Renal pelvis (tissue), 12 donors: ENCODE measurements at places on chromosomes 13 and 19. TPM values are rescaled to one million over a fixed set of nuclear protein-coding genes. Genes with fewer than 3 reads are reported as not detected.

Gene COMMD6
- polyA plus RNA-seq, result 234 TPM

GRCh38 chr13:110714797-110715394 is 1.4 kb downstream of the ING1 start:
- DNase-seq, result peak; percentile 57

DNA sequence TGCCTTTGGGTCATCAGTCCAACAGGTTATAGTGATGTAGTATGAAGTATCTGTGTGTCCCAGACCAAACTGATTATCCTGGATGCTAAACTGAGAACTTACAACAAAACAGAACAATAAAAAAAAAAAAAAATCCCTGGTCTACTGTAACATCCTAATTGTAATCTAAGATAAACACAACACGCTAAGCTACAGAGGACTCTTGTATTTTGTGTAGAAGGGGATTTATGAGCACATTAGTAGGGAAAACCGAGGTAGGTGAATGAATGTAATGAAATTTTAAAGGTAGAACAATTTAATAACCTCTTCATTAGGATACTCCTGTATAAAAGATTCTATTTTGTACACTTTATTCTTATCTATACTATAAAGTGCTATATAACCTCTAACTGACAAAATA is 424.1 kb downstream of the NDFIP2 start:
- no peak for DNase-seq

Gene KLHL1
- 1.1 TPM for polyA plus RNA-seq

GRCh38 chr13:63463782-63464610 is 2048.3 kb upstream of the PCDH20 start:
- no peak for DNase-seq

Gene RDH8
- polyA plus RNA-seq, result not detected

DNA sequence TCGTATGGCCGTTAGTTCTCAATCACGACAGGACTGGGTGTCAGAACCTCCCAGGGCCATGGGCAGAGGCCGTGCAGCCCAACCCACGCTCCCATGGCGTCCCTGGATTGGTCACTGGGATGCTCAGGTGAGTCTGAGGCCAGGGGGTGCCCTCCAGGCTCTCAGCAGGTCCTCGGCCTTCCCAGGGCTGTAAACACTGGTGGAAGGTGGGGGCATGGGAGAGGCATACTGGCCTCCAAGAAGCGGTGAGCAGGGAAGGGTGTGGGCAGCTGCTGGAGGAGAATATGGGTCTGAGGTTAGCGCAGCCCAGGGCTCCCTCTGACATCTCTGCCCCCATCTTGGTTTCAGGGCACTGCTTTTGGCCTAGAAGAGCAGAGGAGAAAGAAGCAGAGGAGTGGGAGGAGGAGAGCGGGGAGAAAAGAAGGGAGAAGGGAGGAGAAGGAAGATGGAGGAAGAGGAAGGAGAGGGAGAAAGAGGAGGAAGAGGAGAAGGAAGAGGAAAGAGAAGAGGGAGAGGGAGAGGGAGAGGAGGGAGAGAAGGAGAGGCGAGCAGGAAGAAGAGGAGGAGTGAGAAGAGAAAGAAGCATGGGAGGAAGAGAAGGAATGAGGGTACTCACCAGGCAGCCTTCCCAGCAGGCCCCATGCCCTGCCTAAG is 62.3 kb downstream of the CEBPG start:
- DNase-seq, result no peak

DNA sequence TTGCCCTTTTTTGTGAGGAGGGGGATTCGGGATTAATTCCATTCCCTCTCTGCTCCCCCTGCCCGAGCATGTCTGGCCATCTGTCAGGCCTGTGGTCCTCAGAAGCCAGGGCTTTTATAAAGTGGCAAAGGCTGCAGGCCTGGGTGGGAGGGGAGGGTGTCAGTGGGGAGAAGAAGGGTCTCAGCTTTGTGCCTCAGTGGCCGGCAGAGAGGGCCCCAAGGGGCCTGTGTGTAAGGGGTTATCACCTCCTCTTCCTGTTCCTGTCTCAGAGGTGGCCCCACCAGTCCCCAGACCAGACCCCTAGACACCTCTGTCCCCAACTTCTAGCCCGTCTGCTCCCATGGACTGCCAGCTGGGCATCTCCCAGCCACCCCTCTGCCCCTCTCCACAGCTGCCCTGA is 3.4 kb upstream of the NUMBL start:
- no peak for DNase-seq

DNA sequence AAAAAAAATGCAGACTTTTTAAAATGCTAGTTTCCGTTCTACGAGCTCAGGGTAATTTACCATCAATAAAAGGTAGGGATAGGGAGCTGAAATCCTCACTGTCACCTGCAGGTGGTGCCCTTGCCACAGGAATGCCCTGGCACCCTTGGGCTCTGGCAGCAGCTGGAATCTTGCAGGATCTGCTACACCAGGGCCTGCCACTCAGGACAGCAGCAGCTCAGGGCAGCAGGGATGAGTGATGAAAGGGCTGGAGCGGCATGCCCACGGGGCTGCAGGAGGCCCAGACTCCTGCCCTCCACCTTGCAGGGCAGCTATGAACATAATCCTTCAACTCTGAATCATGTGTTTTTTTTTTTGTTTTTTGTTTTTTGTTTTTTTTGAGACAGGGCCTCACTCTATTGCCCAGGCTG is 54.0 kb downstream of the GNG7 start:
- DNase-seq, result peak; percentile 61

DNA sequence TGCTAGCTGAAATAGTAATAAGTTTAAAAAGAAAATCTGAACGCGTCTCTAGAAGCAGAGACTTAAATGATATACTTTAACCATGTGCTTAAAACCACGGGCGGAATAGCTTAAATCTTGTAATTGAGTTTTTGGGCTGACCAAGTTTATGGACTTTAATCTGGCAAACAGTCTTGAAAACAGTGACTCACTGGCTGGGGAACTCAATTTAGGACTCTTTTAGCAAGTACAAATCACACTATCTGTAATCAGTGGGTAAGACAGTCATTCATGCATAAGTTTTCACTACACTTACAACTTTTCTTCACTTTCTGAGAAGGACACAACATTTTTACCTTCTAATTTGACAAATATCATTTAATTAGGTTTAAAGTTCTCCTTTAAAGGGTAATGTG is 26.8 kb downstream of the ZNF627 start:
- DNase-seq, result no peak

- no peak for DNase-seq
Observed at GRCh38 chr13:28093881-28094280, 6.5 kb downstream of the FLT3 start.

DNA sequence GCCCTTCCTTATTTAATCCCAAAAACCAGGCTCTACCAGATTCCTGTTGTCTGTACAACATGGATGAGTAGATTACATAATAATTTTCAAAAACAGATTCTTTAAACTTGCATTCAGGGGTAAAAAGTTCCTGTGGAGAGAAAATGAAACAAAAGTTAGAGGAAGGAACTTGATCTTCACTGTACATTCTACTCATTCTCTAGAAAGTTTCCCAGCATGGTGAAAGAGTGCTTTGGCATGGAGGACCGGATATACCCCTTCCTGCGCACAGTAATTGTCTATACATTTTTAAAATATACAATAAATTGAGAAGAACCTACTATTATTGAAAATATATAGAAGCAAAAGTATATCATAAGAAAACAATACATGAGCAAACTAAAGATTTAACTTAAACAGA is 274.2 kb downstream of the ITGBL1 start:
- DNase-seq, result no peak

- DNase-seq, result no peak
Observed at GRCh38 chr19:29944390-29945012, 2.5 kb downstream of the URI1 start.

Gene TRIP10
- polyA plus RNA-seq, result 58.3 TPM

Gene KLK15
- not detected for polyA plus RNA-seq

GRCh38 chr13:50257646-50258045 is 242.4 kb downstream of the KCNRG start:
- DNase-seq, result no peak

GRCh38 chr13:41809962-41810361 is 150.9 kb downstream of the VWA8 start:
- DNase-seq, result no peak

GRCh38 chr13:28099396-28100149 is 803 bp downstream of the FLT3 start:
- DNase-seq, result no peak

DNA sequence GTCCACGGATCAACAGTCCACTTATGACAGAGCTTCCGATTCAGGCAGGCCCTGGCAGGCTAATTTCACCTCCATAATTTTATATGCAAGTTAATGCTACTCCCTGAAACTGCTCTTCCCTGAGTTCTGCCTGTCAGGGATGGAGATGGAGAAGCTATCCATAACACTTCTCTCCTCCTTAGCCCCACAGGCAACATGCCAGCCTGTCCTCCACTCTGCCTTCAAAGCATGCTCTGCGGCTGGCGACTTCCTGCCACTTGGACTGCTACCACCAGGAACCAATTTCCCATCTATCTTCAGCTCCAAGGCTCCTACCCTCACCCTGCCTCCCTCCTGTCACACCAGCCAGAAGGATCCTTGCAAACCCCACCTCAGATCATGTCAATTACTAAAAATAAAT is 35.4 kb downstream of the GSX1 start:
- DNase-seq, result no peak

GRCh38 chr19:37845932-37846331 is 60.5 kb downstream of the WDR87 start:
- no peak for DNase-seq

- DNase-seq, result no peak
Observed at GRCh38 chr13:99465454-99465853, 35.8 kb upstream of the TM9SF2 start.

Gene GGN
- 0.81 TPM for polyA plus RNA-seq

GRCh38 chr13:43986421-43986981 is 106.8 kb downstream of the LACC1 start:
- DNase-seq, result peak; percentile 21

DNA sequence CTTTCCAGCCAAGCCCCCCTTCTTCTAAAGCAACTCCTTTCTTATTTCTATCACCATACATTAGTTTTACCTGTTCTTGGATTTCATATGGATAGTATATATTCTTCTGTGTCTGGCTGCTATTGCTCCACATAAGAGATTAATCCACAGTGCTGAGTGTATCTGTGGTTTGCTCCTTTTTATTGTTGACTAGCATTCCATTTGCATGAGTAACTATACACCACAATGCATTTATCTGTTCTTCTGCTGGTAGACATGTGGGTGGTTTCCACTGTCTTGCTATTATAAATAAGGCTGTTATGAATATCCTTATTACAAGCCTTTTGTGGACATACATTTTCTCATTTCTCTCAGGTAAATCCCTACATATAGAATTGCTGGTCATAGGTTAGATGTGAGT is 138.2 kb downstream of the SLC7A1 start:
- no peak for DNase-seq

Gene PABPC3
- 1.1 TPM for polyA plus RNA-seq

- DNase-seq, result no peak
Observed at GRCh38 chr19:13001166-13001501, 5.9 kb downstream of the NFIX start.

DNA sequence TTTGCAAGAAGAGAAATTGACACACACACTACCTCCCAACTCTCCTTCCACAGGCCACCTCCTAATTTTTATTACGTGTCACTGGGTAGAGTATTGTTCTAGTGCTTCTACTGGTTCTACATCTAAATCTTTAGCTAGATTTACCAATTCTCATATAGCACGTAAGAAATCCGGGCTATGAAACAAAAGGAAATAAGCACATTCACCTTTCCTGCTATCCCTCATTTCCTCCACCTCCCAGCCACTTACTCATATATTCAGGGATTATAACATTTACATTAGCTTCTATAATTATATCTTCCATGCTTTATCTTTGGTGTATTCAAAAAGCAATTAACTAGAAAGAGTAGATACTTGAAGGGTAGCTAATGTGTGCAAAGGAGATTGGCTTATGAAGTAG is 39.7 kb downstream of the USP12 start:
- no peak for DNase-seq

DNA sequence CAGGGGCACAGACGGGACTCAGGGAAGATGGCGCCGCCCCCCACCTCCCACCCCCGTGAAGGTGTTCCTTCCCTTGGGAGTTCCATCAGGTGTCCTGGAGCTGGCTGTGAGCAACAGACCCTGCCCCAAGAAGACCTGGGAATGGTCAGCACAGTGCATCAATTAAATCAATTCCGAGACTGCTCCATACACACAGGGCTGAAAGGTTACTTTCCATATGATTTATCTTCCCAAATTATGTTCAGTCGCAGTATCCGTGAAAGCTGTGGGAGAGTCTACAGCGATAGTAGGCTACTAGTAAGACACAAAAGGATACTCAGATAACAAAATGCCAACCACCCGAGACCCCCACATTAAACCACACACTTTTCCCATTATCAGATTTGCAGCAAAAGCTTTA is 71.8 kb upstream of the PABPC3 start:
- no peak for DNase-seq

Gene IZUMO4
- 6.4 TPM for polyA plus RNA-seq

DNA sequence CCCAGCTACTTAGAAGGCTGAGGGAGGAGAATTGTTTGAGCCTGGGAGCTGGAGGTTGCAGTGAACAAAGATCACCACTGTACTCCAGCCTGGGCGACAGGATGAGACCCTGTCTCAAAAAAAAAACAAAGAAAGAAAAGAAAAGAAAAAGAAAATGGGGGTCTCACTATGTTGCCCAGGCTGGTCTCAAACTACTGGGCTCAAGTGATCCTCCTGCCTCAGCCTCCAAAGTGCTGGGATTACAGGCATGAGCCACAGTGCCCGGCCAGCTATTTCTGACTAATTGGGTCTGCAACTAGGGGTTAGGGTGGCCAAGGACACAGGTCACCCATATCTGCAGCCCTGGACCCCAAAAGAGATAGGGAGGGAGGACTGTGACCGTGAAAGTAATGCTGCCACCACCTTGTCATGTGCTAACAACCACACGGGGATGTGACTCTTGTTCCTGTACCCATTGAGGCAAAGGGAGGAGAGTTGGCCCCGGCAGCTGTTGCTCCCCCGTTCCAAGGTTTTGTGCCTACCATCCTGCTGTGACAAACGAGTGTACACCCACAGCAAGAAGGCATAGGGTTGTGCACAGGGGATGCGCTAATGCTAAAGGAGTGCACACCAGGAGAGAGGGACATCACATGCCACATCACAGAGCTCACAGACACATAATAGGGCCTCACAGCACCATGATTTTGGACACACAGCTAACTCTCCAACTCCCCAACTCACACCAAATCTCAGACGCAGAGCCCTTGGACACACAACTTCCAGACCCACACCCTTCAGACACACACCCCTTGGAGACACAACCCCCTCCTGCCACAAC is 619 bp downstream of the MEF2B start:
- no peak for DNase-seq

Gene SMIM17
- 2.5 TPM for polyA plus RNA-seq
